ENCODE measurements at places on chromosomes 3 and 15.
A peak's percentile ranks its signal among the peaks of the same experiment; 100 is the strongest.

DNA sequence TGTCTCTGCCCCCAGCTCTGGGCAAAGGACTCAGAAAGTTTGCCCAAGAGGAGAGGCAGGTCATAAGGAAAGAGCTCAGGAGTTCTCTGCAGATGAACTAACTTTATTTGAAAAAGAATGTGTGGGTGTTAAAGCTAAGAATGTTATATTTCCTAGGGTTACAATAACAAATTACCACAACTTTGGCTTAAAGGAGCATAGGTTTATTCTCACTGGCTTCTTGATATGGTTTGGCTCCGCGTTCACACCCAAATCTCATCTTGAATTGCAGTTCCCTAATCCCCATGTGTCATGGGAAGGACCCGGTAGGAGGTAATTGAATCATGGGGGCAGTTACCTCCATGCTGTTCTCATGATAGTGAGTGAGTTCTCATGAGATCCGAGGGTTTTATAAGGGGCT, 383.7 kb upstream of the CFAP20DC start:
- DNase-seq: no peak

DNA sequence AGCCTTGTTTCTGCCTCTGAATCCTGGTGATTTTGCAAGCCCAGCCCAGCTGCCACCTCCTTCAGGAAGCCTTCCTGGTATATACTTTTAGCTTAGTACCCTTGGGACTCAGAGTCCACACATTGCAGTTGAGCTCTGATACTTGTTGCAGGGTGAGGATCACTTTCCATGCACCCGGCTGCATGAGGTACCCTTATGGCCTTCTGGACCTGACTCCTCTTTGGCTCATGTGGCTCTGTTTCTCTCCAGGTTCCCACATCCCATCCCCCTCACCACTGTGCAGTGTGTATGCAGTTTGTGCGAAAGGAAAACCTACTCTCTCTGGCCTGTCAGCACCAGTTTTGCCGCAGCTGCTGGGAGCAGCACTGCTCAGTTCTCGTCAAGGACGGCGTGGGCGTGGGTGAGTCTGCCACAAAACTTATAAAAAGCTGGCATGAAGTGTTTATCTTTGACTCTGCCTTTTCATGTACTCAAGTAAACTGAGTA, 23.1 kb upstream of the P4HTM start:
- DNase-seq: no peak

DNA sequence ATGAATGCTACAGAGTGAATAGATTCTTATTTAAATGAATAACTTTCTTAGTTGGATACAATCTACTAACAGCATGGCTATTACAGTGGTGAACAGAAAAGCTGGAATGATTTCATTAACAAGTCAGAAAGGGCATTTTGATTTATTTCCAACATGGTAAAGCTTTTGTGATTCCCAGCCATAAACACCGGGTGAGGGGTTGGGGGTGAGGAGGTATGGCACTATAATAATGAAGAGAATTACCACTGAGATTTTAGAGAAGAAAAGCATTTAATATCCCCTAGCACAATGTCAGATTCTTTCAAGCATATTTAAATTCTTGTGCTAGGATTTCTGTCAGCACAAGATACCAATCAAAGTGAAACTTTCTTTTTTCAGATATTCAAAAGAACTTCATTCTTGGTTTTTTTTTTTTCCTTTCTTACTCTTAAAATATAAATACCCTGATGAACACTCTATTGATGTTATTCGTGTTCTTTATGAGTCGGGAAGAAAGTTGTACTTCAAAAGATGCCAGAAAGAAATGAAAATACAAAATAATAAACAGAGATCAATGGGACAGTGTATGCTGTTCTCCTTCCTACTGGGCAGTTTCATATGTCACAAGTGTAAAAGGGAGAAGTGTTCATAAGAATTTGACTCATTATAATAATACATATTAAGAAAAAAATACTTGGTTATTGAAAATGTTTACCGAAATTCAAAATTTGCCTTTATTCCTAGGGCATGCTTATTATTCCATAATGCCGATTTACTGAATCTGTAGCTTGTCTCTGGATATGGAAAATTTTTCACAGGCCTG, 522.8 kb downstream of the CADM2 start:
- peak; percentile 31 for DNase-seq

DNA sequence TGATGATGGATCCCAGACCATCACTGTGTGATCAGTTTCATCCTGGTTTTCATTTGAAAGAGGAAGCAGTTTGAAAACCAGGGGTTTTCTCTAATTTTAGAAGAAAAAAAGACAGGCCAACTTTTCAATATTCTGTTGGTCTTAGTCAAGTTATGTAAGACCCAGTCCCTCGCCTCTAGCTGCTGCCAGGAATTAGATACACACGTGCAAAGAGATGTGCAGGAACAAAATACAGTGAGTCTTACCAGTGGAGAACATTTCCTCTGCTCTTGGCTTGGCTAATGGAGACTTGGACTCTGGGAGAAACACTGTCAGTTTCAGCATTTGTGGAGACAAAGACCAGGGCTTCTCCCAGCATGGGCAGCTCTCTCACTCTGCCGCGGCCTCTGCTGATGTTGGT, 214.9 kb upstream of the C2CD4B start:
- no peak for DNase-seq

- DNase-seq: peak; percentile 92
Observed at GRCh38 chr15:49235446-49236124, 65.5 kb downstream of the GALK2 start.

- DNase-seq: no peak
Observed at GRCh38 chr15:78985859-78986475, 41.1 kb upstream of the CTSH start.

DNA sequence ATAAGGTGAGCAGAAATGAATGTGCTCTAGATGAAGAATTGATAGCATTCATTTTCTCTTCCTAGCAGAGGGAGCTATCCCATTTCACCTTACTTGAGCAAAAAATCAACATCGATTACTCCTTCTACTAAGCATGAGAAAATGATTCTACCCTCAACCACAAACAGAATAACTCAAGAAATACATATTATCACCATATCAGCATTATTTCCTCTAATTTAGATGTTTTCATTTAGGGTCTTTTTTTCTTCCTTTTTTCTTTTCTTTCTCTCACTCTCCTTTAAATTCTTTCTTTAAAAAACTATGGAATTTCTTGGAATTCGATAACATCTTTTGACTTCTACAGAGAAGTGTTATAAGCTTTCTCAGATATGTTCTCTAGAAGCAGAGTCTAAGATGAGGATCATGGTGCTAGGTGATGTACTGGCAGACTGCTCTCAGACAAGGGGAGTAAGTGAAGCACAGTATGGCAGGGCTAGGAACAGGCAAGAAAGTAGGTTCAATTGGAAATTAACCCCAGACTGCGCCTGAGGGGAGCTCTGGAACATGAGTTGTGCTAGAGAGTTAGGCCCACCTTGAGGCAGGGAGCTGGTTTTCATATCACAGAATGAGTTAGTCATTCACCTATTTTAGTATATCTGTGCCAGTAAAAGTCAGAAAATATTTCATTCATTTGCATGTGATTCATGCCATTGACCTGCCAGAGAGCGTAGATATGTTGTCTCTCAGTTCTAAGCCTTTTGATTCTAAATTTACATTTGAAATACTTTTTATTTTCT, 279.2 kb upstream of the KCNH8 start:
- DNase-seq: no peak

DNA sequence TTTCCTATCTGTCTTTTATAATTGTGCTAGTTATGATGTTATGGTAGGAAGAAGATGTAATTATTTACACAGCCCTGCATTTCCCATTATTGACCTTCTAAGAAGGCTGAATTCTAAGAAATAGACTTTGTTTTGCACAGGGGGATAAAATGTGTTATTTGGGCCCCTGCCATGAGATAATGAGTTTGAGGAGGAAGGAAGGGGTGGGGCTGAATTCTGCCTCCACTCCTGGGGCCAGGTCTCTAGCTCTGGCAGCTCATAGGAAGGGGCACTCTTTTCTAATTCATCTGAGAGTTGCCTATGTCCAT, 69.2 kb upstream of the GOLGA8B start:
- DNase-seq: no peak

- peak; percentile 16 for DNase-seq
Observed at GRCh38 chr15:51579012-51579411, 43.6 kb downstream of the DMXL2 start.

- peak; percentile 53 for DNase-seq
Observed at GRCh38 chr15:50024281-50024680, 94.8 kb downstream of the ATP8B4 start.

- DNase-seq: no peak
Observed at GRCh38 chr3:116103868-116104530, 341.3 kb downstream of the LSAMP start.

GRCh38 chr3:146594843-146595482, 10.2 kb downstream of the PLSCR5 start:
- peak; percentile 55 for DNase-seq

GRCh38 chr15:39870537-39870936, 49.5 kb downstream of the GPR176 start:
- DNase-seq: no peak

GRCh38 chr15:55420171-55420866, 12.0 kb downstream of the PIERCE2 start:
- DNase-seq: no peak

- DNase-seq: no peak
Observed at GRCh38 chr3:11461226-11461625, 182.5 kb downstream of the VGLL4 start.

- no peak for DNase-seq
Observed at GRCh38 chr15:70754862-70755261, 8.5 kb downstream of the UACA start.

DNA sequence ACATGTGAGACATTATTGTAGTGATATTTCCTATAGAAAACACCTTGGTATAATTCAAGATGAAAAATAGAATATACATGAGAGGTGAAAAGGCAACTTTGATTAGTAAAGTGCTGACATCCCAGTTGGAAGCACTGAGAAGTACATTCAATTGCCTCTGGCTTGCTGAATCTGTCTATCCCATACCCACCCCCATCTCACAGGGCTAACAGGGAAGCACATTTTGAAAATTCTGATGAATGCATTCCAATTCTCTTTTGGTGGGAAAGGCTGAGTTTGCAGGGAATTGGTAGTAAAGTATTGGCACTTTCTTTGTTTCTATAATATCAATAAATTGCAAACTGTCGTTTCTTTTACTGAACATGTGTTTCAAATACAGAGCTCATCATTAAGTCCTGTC, 122.9 kb downstream of the MBNL1 start:
- no peak for DNase-seq

DNA sequence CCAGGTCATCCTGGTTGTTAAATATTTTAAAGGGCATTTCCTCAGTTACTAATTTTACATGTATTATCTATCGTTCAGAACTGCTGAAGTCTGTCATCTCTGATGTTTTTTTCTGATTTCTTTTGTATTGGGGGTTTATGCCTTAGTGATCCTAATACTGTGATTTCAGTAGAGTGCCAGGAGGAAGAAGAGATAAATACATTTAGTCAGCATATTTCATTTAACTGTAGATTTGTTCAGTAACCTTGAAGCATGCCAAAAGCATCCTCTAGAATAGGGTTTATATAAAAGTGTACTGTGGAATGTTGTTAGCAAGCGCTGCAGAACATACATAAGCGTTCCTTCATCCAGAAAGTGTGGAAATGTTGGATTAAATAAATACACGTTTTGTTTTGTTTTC, 342.3 kb upstream of the DPPA4 start:
- DNase-seq: no peak

- DNase-seq: no peak
Observed at GRCh38 chr3:188196232-188196990, 42.5 kb downstream of the LPP start.

Measured in cardiac fibroblast (primary cell).